ENCODE measurements at places on chromosomes 1 and 21.

- peaks cover 3% of the 10 kb centered on the region for H3K27me3 ChIP-seq
- no peaks in the 10 kb centered on the region for H3K4me1 ChIP-seq
- no peak overlapping the region for H3K27ac ChIP-seq
- no peaks in the 10 kb centered on the region for H3K36me3 ChIP-seq
- no peak overlapping the region for H3K4me3 ChIP-seq
- DNase-seq, result no peak
Observed at GRCh38 chr1:192474080-192474683, 101.4 kb upstream of the RGS1 start.

- H3K4me3 ChIP-seq, result no peak overlapping the region
- no peak overlapping the region for H3K27ac ChIP-seq
- DNase-seq, result no peak
Observed at GRCh38 chr21:43779660-43780059, 3.6 kb upstream of the CSTB start.

GRCh38 chr1:73161418-73161817 lies 879.1 kb upstream of the NEGR1 start:
- no peak overlapping the region for H3K4me3 ChIP-seq
- no peak overlapping the region for H3K27ac ChIP-seq
- H3K36me3 ChIP-seq, result no peaks in the 10 kb centered on the region
- DNase-seq, result no peak
- H3K4me1 ChIP-seq, result no peaks in the 10 kb centered on the region

DNA sequence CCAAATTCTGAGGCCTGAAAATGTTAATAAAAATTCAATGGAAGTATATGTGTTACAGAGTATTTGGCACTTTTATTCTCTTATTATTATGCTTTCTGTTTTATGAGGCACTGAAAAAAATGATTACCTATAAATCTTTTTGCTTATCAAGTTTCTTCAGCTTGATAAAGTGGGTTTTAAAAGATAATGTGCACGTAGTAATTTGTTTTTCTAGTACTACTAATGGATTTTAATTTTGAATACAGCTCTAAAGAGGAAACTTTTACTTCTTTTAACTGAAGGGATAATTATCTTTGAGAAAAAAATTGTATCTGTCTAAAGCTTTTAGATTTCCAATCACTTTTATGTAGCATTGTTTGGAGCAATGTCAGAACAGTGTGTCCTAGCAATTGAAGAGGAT lies 211.4 kb upstream of the L1TD1 start:
- no peak overlapping the region for H3K4me3 ChIP-seq
- H3K27ac ChIP-seq, result no peak overlapping the region
- H3K36me3 ChIP-seq, result no peaks in the 10 kb centered on the region
- no peaks in the 10 kb centered on the region for H3K27me3 ChIP-seq
- no peak for DNase-seq

DNA sequence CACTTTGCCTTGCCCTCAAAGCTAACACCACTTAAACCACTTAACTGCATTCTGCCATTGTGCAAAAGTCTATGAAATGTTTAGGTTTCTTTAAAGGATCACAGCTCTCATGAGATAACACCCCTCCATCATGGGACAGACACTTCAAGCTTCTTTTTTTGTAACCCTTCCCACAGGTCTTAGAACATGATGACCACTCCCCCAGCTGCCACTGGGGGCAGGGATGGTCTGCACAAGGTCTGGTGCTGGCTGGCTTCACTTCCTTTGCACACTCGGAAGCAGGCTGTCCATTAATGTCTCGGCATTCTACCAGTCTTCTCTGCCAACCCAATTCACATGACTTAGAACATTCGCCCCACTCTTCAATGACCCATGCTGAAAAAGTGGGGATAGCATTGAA lies 7.7 kb downstream of the ADAMTS1 start:
- peak overlapping the region; percentile 82 for H3K4me3 ChIP-seq
- peaks cover 65% of the 10 kb centered on the region for H3K36me3 ChIP-seq
- peaks cover 19% of the 10 kb centered on the region for H3K4me1 ChIP-seq
- no peaks in the 10 kb centered on the region for H3K27me3 ChIP-seq

DNA sequence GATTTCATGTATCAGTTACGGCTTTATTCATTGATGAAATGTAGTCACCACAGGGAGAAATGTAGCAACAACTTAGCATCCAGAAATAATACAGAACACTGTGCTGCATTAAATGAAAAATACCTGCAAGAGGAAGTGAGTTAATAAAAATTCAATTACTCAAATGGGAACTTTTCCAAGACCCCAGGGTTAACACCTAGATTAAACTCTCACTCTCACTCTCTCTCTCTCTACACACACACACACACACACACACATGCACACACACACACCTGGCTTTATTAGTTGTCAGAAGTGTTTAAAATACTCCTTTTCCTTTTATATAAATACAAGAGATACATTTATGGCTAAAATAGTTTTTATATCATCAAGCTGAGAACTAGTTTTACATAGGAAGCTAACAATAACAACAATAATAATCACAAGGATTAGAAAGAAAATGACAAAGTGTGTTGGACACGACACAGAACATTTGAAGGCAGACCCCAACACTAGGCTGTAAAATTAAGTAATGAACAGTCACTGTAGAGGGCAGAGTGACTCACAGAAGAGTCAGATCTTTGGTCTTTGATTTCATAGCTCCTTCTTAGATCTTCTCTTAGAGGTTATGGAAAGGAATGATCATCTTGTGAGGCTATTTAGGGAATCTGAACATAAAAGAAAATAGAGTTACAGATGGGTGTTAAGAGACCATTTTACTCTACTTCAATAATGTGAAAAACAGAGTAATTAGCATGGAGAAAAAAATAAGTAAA lies 1266.0 kb upstream of the ADGRL2 start:
- H3K4me1 ChIP-seq, result no peaks in the 10 kb centered on the region
- H3K4me3 ChIP-seq, result no peak overlapping the region
- no peaks in the 10 kb centered on the region for H3K36me3 ChIP-seq
- no peaks in the 10 kb centered on the region for H3K27me3 ChIP-seq
- DNase-seq, result no peak
